ENCODE measurements at places on chromosomes 4 and X. TPM values are rescaled to one million over a fixed set of nuclear protein-coding genes. Genes with fewer than 3 reads are reported as not detected.

DNA sequence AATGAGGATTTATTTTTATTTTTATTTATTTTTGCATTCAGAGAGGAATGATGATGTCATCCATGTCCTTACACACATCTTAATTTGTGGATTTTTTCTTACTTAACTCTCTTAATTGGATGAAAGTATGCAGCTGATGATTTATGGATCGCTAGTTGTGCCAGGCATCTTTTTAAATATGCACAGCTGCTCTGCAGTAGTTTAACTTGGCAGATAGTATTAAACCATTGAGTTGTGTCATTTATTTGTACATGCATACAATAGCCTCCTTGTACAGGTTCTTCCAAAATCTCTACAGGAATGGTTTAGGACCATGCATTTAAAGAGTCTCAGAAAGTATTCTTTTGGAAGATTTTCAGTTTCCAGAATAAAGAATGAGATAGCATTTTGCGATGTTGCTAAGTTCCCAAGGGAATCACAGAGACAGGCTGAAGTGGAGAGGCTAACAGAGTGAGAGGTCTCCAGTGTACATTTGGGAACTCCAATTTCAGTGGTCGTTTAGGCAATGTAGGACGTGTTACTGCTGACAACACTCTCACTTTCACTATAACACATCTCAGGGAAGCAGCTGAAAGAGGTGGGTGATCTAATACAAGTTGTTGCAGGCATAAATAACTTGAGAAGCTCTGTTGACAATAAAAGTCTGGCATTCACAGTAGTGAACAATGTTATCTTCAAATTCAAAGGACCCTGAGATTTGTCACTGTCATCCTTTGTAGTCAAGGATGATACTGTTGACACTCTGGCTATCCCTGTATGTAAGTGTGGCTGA lies 49.9 kb upstream of the SCRG1 start:
- no peak for DNase-seq

- DNase-seq = peak; percentile 53
These were observed 6.9 kb downstream of the SH3TC1 start for GRCh38 chr4:8205749-8206611.

- DNase-seq = peak; percentile 26
These were observed 543.1 kb downstream of the GBA3 start for GRCh38 chr4:23235628-23236390.

DNA sequence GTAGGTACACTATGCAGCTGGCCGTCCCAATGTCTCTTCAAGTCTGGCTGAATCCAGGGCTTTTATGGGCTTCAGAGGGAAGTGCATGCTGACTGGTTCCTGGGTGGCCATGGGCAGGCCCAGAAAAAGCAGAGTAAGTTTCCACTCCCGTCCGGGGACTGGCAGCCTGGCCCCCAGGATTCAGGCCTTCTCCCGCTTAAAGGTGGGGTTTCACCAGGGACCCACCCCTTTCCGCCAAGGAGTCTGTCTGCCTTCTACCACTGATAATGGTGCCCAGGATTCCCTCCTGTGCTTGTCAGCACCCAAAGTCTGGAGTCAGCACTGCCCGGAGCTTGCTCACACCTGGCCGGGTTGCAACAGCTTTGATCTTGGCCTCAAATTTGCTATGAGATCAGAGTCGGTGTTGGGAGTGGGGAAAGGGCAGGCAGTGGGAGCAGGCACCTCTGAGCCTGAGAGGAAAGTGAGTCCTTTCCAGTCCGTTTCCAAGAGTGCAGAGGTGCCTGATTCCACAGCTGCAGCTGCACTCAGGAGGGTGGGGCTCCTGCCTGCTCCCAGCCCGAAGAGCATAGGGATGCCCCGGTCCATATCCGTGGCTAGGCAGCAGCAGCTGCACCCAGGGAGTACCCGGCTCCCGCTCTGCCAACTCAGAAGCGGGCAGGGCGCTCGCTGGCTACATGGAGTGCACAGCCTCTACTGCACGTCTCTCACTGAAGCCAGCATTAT lies 1344.3 kb upstream of the ADGRL3 start:
- peak; percentile 29 for DNase-seq

- DNase-seq = no peak
These were observed 12.7 kb upstream of the GCNA start for GRCh38 chrX:71565474-71566041.

DNA sequence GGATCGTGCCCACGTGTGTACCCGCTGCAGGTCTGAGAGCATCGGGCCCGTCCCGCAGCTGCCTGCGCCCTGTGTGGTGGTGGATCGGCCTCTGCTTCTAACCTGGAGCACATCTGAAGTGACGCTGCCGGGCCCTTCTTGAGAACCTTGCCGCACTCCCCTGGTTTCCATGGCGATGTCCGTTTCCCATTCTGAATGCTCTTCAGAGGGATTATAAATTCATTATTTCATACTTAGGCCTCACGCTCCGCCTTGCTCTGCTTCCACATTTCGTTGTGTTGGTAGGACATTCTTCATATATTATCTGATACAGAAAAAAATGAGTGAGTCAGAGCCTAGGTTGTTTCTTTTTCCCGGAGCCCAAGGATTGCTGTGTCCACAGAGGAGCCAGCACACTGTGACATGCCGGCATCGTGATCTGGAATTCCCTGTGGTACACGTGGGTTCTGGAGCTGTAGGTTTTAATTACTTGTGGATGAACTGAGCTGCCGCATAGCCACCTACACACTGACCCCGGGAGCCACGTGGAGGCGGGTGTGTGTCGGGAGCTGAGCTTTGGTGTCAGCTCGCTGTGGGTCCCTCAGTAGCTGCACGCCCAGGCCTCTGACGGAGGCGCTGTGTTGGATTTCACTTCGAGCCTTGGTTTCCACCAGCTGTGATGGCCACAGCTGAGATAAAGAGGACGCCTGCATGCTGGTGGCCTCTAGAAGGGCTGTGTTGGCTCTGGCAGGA lies 63.4 kb downstream of the PSAPL1 start:
- DNase-seq = no peak

DNA sequence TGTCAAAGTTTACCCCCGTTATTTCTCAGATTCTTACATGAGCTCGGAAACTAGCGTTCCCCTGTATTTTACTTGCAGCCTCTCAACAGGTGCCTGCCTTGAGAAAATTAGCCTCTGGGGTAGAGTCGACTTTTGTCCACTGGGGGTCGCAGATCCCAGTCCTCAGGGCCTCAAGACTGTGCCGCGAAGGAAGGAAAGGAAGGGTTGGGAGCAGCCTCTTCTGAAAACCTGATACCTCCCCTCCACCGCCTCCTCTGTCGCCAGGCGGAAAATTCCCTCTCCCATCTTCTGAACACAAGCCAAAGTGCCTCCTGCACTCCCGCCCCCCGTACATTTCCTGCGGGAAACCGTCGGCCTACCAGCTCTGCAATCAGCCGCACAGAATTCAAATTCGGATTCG lies 44.4 kb upstream of the TMSB15B start:
- DNase-seq = peak; percentile 75

DNA sequence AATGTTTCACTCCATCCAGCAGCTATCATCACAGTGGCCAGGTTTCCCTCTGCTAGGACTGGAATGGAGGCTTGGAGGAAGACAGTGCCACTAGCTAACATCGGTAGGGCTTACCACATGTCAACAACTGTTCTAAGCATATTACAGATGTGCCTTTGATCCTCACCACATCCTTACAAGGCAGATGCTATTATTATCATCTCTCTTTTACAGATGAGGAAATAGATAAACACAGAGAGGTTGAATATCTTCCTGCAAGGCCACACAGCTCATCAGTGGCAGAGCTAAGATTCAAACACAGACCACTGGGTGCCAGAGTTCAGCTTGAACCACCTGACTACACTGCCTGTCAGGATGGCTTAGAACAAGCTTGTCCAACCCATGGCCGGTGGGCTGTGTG lies 47.4 kb downstream of the MAMLD1 start:
- no peak for DNase-seq

GRCh38 chrX:138930583-138930945 lies 219.0 kb upstream of the FGF13 start:
- DNase-seq = no peak

DNA sequence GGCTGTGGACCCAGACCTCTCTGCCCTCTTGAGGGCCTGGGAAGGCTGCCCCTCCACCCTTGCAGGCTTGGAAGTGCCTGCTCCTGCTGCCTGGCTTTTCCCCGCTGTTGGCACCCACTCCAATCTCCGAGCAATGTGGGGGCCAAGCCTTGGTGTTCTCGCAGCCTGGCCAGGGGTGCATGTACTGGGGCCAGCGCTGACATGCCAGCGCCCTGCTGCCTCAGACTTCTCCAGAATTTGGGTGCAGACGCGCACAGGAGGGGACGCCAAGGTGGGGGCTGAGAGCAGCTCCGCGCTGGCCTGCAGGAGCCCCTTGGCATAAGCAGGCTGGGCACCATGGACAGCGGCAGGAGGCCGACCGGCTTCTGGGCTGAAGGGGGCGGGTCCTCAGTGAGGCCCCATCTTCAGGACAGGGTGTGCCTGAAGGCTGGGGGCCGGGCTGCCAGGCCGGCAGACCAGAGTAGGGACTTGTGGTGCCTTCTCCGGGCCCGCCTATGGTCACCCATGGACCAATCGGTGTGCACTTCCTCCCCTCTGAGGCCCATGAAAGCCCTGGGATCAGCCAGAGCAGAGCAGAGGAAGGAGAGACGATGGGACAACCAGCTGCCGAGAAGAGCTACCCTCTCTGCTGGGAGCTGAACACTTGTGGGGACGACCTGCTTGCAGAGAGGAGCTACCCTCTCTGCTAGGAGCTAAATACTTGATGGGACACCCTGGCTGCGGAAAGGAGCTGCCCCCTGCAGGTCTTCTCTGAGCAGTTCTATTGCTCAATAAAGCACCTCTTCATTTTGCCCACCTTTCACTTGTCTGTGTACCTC lies 118.3 kb downstream of the DNAAF6 start:
- peak; percentile 74 for DNase-seq

DNA sequence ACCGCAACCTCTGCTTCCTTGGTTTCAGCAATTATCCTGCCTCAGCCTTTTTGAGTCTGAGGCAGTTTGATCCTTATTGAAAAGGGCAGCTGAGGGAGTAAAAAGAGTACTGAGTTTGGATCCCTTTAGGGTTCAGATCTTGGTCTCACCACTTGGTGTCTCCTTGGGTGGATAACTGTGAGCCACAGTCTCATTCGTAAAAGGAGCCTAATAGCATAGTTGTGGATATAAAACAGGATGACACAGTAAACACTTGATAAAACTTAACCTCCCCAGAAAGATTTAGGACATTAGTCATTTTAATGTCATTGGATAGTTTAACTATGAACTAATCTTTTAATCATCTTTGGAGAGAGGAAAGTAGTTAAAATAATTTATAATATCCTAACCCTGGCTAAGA lies 173.0 kb downstream of the ANK2 start:
- no peak for DNase-seq

GRCh38 chr4:844752-845232 lies 18.9 kb upstream of the CPLX1 start:
- peak; percentile 2 for DNase-seq

- DNase-seq = no peak
These were observed 29.1 kb upstream of the UTP14A start for GRCh38 chrX:129876771-129877305.

DNA sequence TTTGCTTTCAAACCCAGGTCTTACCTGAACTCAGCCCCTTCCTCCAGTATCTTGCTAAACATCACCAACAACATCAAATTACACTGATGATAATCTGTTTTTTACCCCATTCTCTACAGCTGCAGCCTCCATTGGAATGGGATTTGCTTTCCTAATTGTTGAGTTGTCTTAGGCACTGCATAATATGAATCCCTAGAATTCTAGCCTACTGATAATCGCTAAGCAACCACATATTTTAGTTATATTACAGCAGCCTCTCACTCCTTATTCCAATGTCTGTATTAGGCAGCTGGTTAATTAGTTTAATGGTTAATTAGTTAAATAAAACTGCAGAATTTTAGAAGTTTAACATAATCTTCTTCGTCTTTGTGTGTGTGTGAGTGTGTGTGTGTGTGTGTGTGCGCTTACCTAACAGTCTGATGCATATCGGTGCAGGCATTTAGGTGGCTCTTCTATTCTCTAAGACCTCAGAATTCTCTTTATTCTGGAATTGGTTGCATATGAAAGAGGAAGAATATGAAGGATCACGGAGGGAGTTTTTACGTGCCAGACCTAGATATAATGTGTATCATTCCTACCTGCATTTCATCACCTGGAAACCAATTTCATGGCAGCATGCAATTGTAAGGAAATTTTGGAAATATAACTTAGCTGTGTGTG lies 5.3 kb upstream of the COMMD8 start:
- DNase-seq = no peak

DNA sequence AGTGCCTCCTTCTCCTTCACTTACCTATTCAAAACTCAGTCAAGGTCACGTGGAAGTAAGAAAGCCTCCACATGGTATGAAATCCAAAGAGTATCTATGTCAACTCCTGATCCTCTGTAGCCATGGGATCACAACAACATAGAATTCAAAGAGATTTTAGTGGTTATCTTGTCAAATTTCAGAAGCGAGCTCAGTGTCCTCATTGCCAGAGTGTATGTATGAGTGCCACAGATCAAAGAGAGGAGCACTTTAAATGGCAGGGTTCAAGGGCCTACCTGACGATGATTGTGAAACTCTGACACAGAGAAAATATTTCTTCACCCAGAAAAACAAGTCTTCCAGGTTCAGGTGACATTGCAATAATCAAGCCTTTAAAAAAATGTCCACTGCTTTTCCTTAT lies 1.2 kb upstream of the ACE2 start:
- no peak for DNase-seq

Gene TMPRSS11B
- total RNA-seq = not detected

Gene NAAA
- 16.2 TPM for total RNA-seq

Gene DSPP
- not detected for total RNA-seq

Gene CTAG1A
- total RNA-seq = not detected

Gene SMARCA5
- 28.9 TPM for total RNA-seq
